ENCODE measurements at places on chromosomes 2 and 18.

DNA sequence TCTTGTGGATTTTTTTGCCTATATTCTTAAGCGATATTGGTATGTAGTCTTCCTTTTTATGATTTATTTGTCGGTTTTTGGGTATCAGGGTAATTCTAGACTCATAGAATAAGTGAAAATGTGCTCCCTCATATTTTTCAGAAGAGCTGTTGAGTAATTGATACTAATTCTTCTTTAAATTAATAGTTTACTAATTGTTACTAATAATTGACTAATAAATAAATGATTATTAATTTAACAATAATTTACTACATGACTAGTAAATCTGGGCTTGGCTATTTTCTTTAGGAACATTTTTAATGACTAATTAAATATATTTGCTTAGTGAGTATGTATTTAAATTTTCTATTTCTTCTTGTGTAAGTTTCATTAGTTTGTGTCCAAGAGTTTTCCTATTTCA is 325.0 kb downstream of the ADCYAP1 start:
- no peak for DNase-seq

- no peak for DNase-seq
Observed at GRCh38 chr18:55999641-56000040, 411.6 kb upstream of the TCF4 start.

DNA sequence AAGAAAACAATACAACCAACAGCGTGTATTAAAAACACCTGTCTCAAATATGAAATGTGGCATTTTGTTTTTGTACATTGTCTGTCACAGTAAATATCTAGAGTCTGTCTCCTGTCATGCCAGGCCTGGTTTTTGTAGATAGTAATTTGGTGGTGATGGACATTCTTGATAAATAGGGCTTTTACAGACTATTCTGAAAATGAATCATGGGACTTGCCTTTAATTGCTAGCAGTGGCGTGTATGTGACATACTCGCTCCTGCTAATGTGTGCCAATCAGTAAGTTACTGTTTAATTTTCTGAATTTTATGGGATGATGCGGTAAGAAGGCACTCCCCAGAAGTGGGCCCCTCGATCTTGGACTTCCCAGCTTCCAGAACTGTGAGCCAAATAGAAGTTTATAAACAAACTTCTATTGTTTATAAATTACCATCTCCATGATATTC is 83.7 kb downstream of the TANC1 start:
- DNase-seq = no peak

- DNase-seq = no peak
Observed at GRCh38 chr18:9055185-9055584, 47.3 kb upstream of the NDUFV2 start.

DNA sequence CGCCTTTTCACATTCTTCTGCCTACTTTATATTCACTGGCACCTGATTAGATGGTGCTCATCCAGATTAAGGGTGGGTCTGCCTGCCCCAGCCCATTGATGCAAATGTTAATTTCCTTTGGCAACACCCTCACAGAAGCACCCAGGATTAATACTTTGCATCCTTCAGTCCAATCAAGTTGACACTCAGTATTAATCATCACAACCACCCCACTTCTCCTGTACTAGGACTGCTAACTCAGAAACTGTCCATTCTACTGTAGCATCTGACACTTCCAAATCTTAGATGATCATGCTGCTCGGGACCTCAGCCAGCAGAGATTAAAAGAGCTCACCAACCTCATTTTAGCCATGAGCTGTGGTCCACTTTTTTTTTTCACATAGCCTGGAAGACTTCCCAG is 268.5 kb downstream of the SATB2 start:
- no peak for DNase-seq

Measured in stimulated activated CD4-positive, alpha-beta T cell treated with anti-CD3 and anti-CD28 coated beads, Interleukin-2, amount 100 ng/mL, for 4 hours (primary cell).